Mesendoderm (in vitro differentiated cells): ENCODE measurements at places on chromosomes 11 and 22.

- H3K27me3 ChIP-seq, result no peaks in the 10 kb centered on the region
- no peak overlapping the region for H3K27ac ChIP-seq
- no peaks in the 10 kb centered on the region for H3K4me1 ChIP-seq
- DNase-seq, result no peak
- H3K36me3 ChIP-seq, result no peaks in the 10 kb centered on the region
These were observed 71.2 kb upstream of the WNT11 start for GRCh38 chr11:76277298-76278175.

GRCh38 chr11:68302256-68302655 lies 10.1 kb upstream of the LRP5 start:
- no peak for DNase-seq
- H3K4me3 ChIP-seq, result no peak overlapping the region
- no peak overlapping the region for H3K27ac ChIP-seq

DNA sequence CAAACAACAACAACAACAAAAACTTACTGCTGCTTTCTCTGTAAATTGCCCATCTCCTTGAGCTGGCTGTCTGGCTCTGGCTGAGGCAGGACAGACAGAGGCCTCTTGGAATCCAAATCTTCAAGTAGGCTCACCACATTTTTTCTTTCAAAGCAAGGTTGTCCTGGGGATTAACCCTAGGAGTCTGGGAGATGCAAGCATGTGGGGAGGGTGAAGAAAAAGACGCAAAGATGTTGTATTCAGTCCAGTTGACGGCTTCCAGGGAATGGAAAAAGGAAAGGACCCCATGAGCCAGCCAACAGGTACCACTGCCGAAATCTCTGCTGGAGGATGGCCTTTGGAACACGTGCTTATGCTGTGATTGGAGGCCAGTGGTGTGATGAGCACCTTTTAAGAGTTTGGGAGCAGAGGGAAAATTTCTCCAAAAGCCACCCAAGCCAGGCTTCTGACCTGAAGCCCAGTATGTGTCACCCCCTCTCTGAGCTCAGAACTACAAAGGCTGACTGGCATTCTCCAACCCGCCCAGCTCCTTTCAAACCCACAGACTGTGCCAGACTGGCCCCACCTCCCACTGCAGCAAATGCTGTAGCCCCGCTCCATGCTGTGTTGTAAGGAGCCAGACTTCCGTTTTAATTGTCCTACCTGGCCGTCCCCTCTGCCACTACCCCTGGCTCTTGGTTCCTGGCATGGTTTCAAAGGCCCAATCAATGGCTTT lies 10.8 kb downstream of the BLID start:
- H3K27me3 ChIP-seq, result peaks cover under 1% of the 10 kb centered on the region
- H3K4me3 ChIP-seq, result no peak overlapping the region
- H3K4me1 ChIP-seq, result no peaks in the 10 kb centered on the region
- H3K27ac ChIP-seq, result no peak overlapping the region

GRCh38 chr22:50082961-50083461 lies 2.2 kb downstream of the MLC1 start:
- H3K27ac ChIP-seq, result no peak overlapping the region
- H3K27me3 ChIP-seq, result no peaks in the 10 kb centered on the region
- no peaks in the 10 kb centered on the region for H3K4me1 ChIP-seq
- DNase-seq, result no peak

DNA sequence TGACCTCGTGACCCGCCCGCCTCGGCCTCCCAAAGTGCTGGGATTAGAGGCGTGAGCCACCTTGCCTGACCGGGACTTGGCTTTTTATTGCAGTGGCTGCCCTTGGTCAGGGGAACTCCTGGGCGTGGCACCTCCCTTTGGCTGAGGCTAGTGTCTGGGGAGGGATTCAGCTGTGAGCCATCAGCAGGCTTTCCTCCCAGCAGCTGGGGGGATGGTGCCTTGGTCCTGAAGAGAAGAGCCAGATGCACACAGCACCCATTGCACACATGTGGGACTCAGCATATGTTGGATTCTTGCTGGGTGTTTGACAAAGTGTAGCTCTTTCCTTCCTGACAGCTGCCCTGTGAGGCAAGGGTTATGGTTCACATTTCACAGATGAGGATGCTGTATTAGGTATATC lies 8.4 kb downstream of the CYTH4 start:
- H3K36me3 ChIP-seq, result no peaks in the 10 kb centered on the region
- DNase-seq, result no peak
- no peaks in the 10 kb centered on the region for H3K4me1 ChIP-seq
- H3K27ac ChIP-seq, result no peak overlapping the region
- no peak overlapping the region for H3K4me3 ChIP-seq

DNA sequence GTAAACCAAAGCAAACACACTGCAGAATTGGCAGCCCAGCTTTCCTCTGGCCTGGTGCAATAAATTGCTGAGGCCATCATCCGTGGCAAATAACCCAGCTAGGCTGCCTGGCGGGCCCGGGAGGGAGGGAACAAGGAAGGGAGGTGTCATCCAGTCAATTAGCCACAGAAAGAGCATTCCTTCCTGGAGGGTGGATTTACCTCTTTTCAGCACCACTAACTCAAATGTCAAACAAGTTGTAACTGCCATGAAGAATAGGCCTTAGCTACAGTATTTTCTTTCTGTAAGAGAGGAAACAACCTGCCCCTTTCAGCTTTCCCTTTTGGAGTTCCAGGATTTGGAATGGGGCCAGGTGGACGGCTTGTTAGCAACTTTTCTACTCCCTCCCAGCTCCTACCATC lies 163.8 kb upstream of the BDNF start:
- H3K36me3 ChIP-seq, result no peaks in the 10 kb centered on the region
- H3K27ac ChIP-seq, result no peak overlapping the region
- H3K27me3 ChIP-seq, result no peaks in the 10 kb centered on the region
- no peak overlapping the region for H3K4me3 ChIP-seq
